Uterus (tissue), 4 donors: ENCODE measurements at places on chromosomes 7 and 10.

- no peaks in the 10 kb centered on the region for H3K36me3 ChIP-seq
- no peak for DNase-seq
- H3K4me1 ChIP-seq = no peaks in the 10 kb centered on the region
These were observed 28.6 kb downstream of the FAM13C start for GRCh38 chr10:59333701-59334100.

- H3K27me3 ChIP-seq = no peaks in the 10 kb centered on the region
- no peaks in the 10 kb centered on the region for H3K4me1 ChIP-seq
- DNase-seq = no peak
- H3K27ac ChIP-seq = no peak overlapping the region
- H3K4me3 ChIP-seq = no peak overlapping the region
These were observed 8.9 kb upstream of the LYZL1 start for GRCh38 chr10:29279779-29280487.

DNA sequence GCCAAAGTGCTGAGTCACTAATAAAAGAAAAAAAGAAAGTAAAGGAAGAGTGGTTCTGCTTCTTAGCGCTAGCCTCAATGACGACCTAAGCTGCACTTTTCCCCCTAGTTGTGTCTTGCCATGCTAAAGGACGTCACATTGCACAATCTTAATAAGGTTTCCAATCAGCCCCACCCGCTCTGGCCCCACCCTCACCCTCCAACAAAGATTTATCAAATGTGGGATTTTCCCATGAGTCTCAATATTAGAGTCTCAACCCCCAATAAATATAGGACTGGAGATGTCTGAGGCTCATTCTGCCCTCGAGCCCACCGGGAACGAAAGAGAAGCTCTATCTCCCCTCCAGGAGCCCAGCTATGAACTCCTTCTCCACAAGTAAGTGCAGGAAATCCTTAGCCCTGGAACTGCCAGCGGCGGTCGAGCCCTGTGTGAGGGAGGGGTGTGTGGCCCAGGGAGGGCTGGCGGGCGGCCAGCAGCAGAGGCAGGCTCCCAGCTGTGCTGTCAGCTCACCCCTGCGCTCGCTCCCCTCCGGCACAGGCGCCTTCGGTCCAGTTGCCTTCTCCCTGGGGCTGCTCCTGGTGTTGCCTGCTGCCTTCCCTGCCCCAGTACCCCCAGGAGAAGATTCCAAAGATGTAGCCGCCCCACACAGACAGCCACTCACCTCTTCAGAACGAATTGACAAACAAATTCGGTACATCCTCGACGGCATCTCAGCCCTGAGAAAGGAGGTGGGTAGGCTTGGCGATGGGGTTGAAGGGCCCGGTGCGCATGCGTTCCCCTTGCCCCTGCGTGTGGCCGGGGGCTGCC, at the start of gene IL6:
TSS of gene IL6 (plus strand) at position 294 of the 807 bp plus-strand sequence. CDS start at position 357, 63 bp downstream.
- no peaks in the 10 kb centered on the region for H3K27me3 ChIP-seq
- no peaks in the 10 kb centered on the region for H3K36me3 ChIP-seq
- H3K4me1 ChIP-seq = peaks cover 6% of the 10 kb centered on the region
- H3K4me3 ChIP-seq = peak within 1 kb of the TSS; percentile 18
- H3K27ac ChIP-seq = peak within 1 kb of the TSS; percentile 66
- DNase-seq = peak; percentile 82

DNA sequence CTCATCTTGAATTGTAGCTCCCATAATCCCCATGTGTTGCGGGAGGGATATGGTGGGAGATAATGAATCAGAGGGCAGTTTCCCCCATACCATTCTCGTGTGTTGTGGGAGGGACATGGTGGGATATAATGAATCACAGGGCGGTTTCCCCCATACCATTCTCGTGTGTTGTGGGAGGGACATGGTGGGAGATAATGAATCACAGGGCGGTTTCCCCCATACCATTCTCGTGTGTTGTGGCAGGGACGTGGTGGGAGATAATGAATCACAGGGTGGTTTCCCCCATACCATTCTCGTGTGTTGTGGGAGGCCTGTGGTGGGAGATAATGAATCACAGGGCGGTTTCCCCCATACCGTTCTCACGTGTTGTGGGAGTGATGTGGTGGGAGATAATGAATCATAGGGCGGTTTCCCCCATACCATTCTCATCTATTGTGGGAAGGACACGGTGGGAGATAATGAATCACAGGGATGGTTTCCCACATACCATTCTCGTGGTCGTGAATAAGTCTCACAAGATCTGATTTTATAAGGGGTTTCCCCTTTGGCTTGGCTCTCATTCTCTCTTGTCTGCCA, 271.0 kb downstream of the MAD1L1 start:
- DNase-seq = no peak
- H3K27me3 ChIP-seq = no peaks in the 10 kb centered on the region

DNA sequence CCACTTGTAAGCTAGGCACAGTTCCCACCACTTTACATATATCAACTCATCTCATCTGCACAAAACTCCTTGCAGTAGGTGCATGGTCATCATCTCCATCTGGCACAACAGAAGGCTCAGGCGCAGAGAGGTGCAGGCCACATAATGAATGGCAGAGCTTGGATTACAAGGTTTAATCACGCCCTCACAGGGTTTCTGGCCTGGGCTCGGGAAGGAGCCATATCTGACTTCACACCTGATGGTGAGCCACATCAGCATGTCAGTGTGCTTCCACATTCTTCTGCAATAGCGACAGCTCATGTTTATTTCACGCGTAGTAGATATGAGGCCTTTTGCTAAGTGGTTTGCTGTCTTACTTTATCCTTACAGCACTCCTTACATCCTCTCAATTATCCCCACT, 650.2 kb downstream of the INHBA start:
- no peaks in the 10 kb centered on the region for H3K36me3 ChIP-seq
- no peak overlapping the region for H3K27ac ChIP-seq
- H3K4me1 ChIP-seq = no peaks in the 10 kb centered on the region
- no peaks in the 10 kb centered on the region for H3K27me3 ChIP-seq
